ENCODE measurements at places on chromosomes 7 and 10. TPM values are rescaled to one million over a fixed set of nuclear protein-coding genes. Genes with fewer than 3 reads are reported as not detected.

- no peak overlapping the region for H3K4me3 ChIP-seq
- no peak for DNase-seq
- no peaks in the 10 kb centered on the region for H3K36me3 ChIP-seq
Observed at GRCh38 chr7:47357361-47357760, 224.6 kb downstream of the TNS3 start.

- H3K36me3 ChIP-seq: no peaks in the 10 kb centered on the region
- no peaks in the 10 kb centered on the region for H3K4me1 ChIP-seq
- no peak overlapping the region for H3K27ac ChIP-seq
- DNase-seq: no peak
- no peak overlapping the region for H3K4me3 ChIP-seq
Observed at GRCh38 chr10:112218036-112218390, 34.4 kb upstream of the GPAM start.

GRCh38 chr10:114223066-114223465 is 16.0 kb upstream of the VWA2 start:
- no peak overlapping the region for H3K27ac ChIP-seq
- H3K27me3 ChIP-seq: peaks cover 5% of the 10 kb centered on the region
- H3K4me1 ChIP-seq: no peaks in the 10 kb centered on the region
- H3K4me3 ChIP-seq: no peak overlapping the region

The SEC23IP gene
- total RNA-seq: 37.9 TPM
